ENCODE measurements at places on chromosomes 6 and 20. TPM values are rescaled to one million over a fixed set of nuclear protein-coding genes. Genes with fewer than 3 reads are reported as not detected.

The ZNF165 gene
- 0.09 TPM for total RNA-seq

The RIMS1 gene
- not detected for total RNA-seq

The IL17A gene
- not detected for total RNA-seq

The KCNK5 gene
- not detected for total RNA-seq

The PXMP4 gene
- total RNA-seq, result 11.2 TPM

The ZSCAN23 gene
- 3.2 TPM for total RNA-seq

- DNase-seq, result no peak
These were observed 81.4 kb downstream of the SERAC1 start for GRCh38 chr6:158086504-158087223.

GRCh38 chr6:2231438-2231837, 14.0 kb downstream of the GMDS start:
- DNase-seq, result peak; percentile 32

GRCh38 chr20:2133318-2134183, 31.9 kb downstream of the STK35 start:
- DNase-seq, result peak; percentile 57

GRCh38 chr6:41040101-41040939, 1.3 kb upstream of the UNC5CL start:
- peak; percentile 62 for DNase-seq

DNA sequence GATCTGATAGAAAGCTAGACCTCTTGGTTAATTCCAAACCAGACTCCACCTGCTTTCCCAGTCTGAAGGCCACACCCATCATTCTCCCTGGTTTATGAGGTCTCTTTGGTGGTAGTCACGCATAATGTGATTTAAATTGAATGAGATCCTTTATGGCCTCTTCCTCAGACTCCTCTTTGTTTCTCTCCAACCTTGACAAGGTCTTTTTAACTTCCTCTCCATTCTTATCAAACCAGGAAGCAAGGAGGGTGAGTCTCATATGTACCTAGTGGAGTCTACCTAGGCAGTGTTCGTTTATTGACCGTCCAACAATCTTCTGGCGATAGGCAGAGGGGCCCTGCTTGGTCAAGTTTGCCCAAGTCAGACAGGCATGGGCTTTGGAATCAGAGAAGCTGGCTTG, 184.2 kb upstream of the LAMP5 start:
- DNase-seq, result no peak

GRCh38 chr20:24798930-24799705, 150.0 kb upstream of the CST7 start:
- DNase-seq, result peak; percentile 87

DNA sequence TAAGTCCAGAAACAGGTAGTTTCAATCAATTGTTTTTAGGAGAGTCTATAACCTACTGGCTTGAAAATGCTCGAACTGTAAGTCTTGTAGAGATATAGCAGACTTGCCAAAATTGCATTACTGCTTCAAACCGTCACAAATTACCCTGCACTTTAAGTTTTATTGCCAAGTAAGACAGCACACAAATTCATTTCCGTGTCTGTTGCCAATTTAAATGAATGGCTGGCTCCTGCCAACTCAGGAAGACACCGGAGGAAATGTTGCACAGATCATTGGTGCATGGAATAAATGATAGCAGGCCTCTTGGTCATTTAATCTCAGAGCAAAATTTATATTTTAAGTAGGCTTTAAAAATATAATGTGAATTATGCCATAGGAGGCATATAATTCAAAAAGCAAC, 438.1 kb downstream of the HACE1 start:
- DNase-seq, result no peak

- DNase-seq, result no peak
These were observed 161.0 kb downstream of the DHX35 start for GRCh38 chr20:39123185-39123557.
